ENCODE measurements at places on chromosomes 2 and 18.

DNA sequence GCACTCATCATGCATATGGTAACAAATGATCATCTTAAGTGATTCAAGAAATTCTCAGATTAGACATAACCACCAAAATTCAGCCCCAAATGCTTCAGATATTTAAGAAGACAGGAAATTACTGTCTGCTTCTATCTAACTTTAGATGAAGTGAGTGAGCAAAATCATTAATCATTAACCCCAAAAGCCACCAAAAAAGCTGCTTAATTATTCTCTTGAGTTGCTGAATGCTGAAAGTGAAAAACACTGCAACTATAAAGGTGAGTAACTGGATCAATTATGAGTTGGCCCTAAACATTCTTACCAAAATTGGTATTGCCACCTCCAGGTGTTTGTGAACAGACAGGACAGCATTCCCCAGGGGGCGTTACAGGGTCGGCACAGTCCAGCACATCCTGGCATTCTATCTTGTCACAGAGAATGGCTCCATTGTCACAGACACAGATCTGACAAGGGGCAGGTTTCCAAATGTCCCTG, 69.6 kb downstream of the COL5A2 start:
- no peak for DNase-seq

GRCh38 chr2:28586867-28587266, 91.0 kb downstream of the PLB1 start:
- no peak for DNase-seq

DNA sequence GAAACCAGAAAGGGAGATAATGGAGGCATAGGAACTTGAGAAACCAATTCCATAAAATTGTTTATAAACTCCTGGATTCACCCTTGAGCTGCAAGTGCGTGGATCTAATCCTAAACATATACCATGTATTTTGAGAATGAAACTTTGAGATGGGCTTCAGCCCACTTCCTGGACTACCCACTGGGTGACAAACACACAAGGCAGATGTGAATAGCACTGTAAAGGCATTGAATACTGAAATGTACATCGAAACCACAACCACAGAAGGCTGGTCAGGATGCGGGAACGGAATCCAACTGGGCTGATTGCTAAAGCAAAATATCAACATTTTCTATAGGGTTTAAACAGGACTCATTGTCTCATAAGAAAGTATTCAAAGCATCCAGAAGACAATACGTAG, 228.5 kb upstream of the ZEB2 start:
- DNase-seq = no peak

- no peak for DNase-seq
These were observed 744.3 kb downstream of the RNF144A start for GRCh38 chr2:7661502-7661901.

GRCh38 chr2:2706306-2706705, 375.2 kb upstream of the MYT1L start:
- DNase-seq = no peak

- DNase-seq = no peak
These were observed 23.2 kb downstream of the INO80D start for GRCh38 chr2:206062724-206063123.

DNA sequence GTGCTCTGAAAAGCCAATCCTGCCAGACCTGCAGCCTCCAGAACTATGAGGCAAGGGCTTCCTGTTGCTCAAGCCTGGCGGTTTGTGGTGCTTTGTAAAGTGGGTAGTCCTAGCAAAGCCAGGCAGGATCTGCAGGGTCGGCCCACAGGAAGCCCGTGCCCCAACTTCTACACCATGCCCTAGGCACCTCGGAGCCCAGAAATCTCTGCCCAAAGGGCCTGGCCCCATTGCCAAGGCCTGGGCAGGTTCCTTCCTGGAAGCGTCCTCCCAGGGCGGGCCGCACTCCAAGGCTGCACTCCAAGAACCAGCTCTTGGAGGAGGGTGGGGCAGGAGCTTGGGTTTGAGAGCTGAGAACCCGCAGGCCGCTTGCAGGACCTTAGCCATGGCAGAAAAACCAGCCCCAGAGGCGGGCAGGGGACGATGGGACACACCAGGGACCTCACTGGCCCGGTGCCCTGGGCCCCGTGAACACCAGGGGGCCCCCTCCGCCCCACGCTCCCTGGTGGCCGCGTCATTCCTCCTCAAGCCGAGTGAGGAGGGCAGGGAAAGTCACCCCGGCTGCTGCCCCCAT, 37.2 kb upstream of the ID2 start:
- no peak for DNase-seq

DNA sequence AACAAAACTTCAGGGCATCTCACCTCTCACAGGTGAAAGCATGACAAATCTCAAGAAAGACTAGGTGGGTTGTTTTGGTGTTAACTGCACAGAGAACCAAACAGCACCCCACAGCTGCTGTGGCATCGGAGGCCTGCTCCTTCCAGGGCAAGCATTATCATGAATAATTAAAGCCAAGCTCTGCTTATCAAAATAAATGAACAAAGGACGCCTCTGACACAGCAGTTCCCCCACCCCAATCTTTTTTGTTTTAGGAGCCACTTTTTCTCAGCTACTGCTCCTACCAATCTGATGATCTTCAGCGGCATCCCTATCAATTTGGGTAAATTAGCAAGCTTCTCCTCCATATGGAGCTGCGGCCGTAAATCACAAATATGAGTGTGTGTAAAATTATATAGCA, 58.6 kb downstream of the KLF7 start:
- DNase-seq = no peak

DNA sequence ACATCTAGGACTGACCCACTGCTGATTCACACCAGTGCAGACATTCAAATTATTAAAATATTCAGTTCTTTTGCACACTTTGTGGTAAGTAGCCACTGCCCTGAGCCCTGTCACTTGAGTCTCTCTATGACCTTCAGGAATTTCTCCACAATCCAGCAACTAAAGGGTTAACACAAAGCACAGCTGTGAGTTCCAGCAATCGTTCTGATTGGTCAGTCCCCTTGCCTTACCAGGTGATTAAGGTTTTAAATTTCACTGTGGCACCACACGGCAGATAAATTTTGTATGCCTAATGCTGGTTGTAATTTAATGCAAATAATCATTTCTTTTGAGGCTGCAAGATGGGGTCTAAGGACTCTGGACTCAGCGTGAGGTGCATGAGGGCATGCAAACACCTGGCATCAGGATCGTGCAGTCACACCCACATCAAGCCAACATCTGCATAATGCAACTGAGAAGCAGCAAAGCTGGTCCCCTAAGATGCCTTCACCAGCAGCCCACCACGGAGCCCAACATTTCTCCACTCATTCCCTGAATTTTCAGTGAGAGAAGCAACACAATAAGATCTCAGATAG, 36.6 kb downstream of the SLC14A1 start:
- DNase-seq = no peak

DNA sequence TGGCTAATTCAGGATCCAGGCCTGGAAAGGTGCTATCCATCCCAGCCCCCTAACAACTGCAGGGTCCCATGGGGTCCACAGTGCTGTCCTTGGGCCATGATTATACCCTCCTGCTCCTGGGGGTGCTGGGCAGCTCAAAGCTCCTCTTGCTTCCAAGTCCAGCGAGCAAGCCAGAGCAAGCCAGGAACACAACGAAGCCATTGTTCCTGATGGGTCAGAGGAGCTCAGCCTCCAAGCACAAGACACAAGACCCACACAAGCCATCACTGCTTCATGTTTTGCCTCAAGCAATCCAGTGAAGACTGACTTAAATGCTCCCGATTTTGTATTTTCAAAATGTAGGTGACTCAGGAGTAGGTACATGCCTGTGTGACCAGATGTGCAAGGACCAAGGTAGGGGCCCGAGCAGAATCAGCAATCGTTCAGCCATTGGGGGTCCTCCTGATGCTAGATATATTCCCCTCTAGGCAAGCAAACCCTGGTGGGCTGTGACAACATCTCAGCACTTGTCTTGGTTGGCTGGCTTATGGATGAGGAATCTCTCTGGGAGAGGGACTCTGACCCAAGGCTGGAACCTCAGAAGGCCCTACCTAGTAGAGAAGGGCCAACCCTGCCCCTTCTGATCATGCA, 90.8 kb downstream of the EPAS1 start:
- DNase-seq = no peak

DNA sequence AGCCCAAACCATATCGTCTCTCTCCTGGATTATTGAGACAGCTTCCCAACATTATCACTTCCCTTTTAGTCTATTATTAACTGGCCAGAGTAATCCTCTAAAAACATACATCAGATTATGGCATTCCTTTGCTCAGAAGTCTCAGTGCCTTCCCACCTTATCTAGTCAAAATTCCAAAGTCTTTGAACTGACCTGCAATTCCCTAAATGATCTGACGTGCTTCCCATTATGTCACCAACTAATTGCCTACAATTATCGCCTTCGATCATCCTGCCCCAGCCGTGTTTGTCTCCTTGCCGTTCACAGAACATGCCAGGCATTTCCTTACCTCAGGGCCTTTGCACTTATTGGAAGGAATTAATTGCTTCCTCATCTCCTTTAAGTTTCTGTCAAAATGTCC, 332.4 kb downstream of the IRS1 start:
- DNase-seq = no peak

Measured in GM03348 (cell line).